ENCODE measurements at places on chromosomes 6 and 20. TPM values are rescaled to one million over a fixed set of nuclear protein-coding genes. Genes with fewer than 3 reads are reported as not detected.

- no peak overlapping the region for H3K4me3 ChIP-seq
- peaks cover 4% of the 10 kb centered on the region for H3K27me3 ChIP-seq
- H3K36me3 ChIP-seq = no peaks in the 10 kb centered on the region
- H3K4me1 ChIP-seq = peaks cover 12% of the 10 kb centered on the region
These were observed 33.0 kb downstream of the HNF4A start for GRCh38 chr20:44388466-44389023.

GRCh38 chr6:17505062-17505476 is 95.0 kb upstream of the FAM8A1 start:
- no peak overlapping the region for H3K4me3 ChIP-seq
- H3K36me3 ChIP-seq = no peaks in the 10 kb centered on the region
- no peaks in the 10 kb centered on the region for H3K4me1 ChIP-seq
- no peak overlapping the region for H3K27ac ChIP-seq

DNA sequence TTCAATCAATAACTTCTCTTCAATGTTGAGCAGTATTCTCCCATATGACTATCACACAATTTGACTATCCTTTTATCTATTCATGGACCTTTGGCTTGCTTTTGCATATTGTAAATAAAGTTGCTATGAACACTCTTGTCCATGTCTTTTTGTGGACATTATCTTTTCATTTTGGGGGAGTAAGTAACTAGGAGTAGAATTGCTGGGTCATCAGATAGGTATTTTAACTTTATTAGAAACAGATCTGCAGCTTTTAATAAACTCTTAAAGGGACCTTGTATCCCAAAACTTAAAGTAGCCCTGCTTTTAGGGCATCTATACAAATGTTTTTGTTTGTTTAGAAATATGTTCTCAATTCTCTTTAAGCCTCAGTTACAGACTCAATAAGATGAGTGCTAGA is 614.2 kb upstream of the CITED2 start:
- no peaks in the 10 kb centered on the region for H3K36me3 ChIP-seq
- no peak overlapping the region for H3K27ac ChIP-seq
- H3K27me3 ChIP-seq = no peaks in the 10 kb centered on the region
- no peak overlapping the region for H3K4me3 ChIP-seq
- no peak for DNase-seq

GRCh38 chr6:916131-916530 is 223.2 kb upstream of the EXOC2 start:
- DNase-seq = no peak
- no peaks in the 10 kb centered on the region for H3K36me3 ChIP-seq
- H3K27me3 ChIP-seq = peaks cover 11% of the 10 kb centered on the region
- H3K27ac ChIP-seq = no peak overlapping the region
- no peak overlapping the region for H3K4me3 ChIP-seq
- no peaks in the 10 kb centered on the region for H3K4me1 ChIP-seq

DNA sequence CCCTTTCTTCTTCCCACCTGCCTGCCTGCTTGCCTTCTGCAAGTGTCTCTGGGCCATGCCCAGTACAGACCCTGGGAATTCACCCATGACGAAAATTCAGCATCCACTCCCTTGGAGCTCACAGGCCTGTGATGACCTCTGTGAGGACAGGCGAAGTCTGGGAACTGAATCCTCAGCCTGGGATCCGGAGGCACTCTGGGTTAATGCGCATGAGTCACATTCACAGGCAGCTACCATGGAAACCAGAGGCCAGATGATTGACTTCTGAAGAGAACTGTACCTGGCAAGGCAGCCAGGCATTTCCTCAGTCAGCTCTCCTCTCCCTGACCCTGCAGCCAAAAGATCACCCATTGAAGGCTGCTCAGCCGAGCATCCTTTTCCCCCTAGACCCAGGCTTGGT is 41.0 kb downstream of the SLC9A8 start:
- peak overlapping the region; percentile 52 for H3K27ac ChIP-seq
- DNase-seq = no peak
- peaks cover 34% of the 10 kb centered on the region for H3K4me1 ChIP-seq
- no peaks in the 10 kb centered on the region for H3K27me3 ChIP-seq

The DEFB132 gene
- total RNA-seq = not detected

The LCA5 gene
- 0.05 TPM for total RNA-seq

The TMC2 gene
- not detected for total RNA-seq
